Right renal pelvis (tissue), 4 donors: ENCODE measurements at places on chromosomes 3 and 15.

DNA sequence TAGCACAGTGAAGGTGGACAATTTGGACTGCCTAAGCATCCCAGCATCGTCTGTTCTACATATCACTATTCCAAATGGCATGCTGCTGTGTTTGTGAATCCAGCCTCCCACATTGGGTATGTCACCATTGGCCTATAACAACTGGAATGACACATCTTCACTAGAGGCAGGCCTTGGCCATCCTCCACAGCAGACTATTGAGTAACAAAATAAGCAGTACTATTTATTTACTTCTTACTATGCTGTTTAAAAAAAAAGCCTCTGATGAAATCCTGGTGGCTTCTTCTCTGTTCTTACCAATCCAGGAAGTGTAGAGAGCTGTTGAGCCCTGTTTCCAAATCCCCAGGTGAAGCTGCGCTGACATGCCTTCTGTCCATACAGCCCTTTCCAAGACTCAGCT is 30.6 kb upstream of the CERS3 start:
- no peak for DNase-seq

DNA sequence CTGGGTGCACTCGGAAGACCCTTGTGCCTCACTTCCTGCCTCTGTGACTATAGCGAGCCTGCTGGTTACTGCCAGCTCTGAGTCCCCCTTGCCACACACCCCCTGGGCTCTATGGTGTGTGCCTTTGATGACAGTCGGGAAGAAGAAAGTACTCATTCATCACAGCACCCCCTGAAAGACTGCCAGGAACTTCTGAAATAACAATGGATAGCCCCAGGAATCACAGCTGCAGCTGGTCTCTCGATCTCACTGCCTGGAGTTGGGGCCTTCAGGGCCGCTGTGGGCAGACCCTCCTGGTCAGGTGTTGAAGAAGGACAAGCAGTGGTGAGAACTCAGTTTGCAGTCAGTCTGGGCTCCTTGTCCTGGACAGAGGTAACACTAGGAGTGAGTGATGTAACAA is 9.8 kb upstream of the RPP14 start:
- no peak for DNase-seq

- no peak for DNase-seq
Observed at GRCh38 chr3:901953-902778, 190.7 kb upstream of the CNTN6 start.

DNA sequence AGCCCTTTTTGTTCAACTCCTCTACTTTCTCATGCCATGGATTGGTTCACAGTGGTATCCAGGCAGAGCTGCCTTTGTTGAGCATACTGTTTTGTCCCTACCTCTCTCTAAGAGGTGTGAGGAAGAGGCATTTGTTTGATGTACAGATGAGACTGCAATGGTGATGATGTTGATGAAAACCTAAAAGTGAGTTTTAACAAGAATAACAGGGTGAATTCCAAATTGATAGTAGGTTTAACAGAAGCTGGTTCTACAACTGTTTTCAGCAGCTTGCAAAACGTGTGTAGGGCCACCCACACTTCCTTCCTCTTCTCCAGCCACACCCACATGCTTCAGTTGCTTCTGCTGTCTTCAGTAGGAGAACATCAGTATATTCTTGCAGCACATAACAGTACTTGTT is 10.2 kb downstream of the SNRK start:
- DNase-seq = no peak

DNA sequence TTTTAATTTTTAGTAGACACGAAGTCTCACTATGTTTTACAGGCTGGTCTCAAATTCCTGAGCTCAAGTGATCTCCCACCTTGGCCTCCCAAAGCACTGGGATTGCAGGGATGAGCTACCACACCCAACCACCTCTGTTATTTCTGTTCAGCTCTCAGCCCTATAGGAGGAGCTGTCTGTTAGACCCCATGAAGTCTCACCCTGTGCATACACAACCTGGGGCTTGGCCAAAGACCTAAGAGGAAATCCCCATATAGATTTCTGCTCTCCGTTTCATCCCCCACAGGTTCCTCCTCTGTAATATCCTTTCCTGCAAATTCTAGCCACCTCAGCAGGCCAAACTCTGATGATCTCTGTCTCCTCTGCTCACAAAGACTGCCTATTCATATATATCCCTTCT is 56.6 kb upstream of the CTDSPL2 start:
- DNase-seq = no peak

GRCh38 chr15:66646308-66646707 is 55.7 kb upstream of the SMAD6 start:
- no peak for DNase-seq

DNA sequence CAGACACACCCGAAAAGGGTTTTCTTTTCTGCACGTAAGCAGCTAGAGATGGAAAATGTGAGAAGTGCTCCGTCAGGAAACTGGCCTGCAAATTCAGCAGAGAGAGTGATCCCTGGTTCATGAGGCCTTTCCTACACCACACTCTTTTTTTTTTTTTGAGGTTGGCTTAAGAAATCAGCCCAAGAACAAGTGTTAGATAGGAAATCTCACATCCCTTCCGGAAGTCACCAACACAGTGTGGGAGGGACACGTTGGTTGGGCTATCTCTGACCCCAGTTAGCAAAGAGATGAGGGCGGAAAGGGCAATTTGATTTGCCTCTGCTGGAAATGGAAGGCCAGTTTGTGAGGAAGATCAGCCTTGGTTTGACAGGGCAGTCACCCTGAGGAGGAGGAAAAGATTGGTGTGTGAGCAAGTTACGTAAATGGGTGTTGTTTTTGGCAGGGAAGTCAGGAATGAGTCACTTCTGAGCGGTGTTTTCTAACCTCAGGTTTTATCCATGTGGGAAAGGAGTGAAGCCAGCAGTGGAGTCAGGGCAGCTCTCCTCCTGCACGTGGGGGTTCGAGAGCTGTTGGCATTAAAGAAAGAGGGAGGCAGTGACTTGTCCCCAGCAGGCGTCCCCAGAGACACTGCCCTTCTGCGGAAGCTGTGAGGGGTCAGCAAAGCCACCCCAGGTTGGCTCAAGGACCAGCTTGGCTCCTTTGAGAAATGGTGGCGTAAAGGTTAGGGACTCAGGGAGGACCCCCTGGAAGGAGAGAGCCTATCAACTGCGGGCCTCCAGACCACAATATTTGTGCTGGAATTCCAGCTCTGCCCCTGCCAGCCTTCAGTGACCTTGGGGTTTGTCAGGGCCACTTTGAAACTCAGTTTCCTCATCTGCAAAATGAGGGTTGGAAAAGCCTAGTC is 237.6 kb upstream of the BHLHE40 start:
- DNase-seq = no peak

DNA sequence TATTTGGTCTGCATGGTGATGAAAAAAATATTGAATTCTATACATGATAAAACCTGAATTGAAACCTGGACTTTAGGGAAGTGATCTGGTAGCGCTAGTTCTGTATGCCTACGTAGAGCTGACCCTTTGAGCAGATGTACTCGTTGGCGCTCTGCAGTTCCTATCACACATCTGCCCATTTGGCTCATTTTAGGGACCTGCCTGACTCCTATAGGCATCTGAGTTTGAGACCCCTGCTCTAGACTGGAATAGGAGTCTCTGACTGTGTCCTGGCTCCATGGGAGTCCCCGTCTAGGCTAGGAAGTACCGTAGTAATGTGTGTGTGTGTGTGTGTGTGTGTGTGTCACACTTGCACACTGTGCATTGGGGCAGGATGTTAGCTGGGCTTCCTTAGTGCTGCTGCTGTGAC is 21.2 kb downstream of the STARD5 start:
- DNase-seq = no peak

DNA sequence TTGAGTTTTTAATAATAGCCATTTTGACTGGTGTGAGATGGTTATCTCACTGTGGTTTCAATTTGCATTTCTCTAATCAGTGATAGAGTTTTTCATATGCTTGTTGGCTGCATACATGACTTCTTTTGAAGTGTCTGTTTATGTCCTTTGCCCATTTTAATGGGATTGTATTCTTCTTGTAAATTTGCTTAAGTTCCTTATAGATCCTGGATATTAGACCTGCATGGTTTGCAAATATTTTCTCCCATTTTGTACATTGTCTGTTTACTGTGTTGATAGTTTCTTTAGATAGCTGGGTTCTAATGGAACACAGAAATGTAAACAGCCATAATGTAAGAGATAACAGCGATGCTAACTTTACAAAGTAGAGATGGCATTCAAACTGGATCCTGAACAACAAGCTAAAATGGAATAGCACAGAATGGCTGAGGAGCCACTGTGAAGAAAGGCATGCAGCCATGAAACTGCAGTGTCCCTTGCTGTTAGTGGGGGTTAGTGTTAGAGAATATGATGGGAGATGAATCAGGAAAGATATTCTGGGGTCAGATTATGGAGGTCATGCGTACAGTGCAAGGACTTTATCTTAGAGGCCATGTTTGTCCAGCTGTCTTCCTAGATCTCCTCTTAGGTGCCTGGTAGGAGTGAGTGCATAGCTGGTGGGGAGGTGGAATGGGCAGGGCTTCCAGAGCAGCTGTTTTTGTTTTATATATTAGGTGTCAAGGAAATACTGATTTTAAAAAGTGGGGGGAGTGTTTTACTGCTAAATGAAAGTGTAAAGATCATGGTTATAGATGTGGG is 48.1 kb downstream of the BBS4 start:
- no peak for DNase-seq

GRCh38 chr3:65824166-65824565 is 214.6 kb downstream of the MAGI1 start:
- no peak for DNase-seq

DNA sequence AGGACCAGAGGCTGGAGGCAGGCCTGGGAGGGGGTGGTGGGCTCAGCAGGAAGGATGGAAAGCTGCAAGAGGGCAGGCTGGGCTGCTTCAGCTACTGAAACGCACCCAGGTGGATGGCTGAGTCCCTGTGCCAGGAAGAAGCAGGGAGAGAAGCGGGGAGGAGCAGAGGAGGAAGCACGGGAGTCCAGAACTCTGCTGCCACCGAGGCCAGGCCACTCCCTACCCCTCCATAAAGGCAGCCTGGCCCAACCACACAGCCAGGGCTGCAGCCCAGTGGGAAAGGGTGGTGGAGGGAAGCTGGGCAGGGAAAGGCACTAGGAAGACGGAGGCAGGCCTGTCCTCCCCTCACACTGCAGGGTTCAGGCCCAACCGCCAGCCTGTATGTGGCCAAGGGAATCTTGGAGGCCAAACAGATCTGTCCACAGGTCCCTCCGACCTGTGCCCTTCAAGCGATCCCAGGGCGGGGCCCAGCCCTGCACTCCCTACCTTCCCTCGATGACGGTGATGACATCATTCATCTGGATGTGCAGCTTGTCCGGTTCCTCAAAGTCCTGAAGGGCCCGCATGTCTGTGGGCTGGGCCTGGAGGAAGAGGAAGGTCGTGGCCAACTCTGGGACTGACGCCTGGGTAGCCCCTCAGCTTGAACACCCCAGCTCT is 30.5 kb downstream of the TNK2 start:
- no peak for DNase-seq

DNA sequence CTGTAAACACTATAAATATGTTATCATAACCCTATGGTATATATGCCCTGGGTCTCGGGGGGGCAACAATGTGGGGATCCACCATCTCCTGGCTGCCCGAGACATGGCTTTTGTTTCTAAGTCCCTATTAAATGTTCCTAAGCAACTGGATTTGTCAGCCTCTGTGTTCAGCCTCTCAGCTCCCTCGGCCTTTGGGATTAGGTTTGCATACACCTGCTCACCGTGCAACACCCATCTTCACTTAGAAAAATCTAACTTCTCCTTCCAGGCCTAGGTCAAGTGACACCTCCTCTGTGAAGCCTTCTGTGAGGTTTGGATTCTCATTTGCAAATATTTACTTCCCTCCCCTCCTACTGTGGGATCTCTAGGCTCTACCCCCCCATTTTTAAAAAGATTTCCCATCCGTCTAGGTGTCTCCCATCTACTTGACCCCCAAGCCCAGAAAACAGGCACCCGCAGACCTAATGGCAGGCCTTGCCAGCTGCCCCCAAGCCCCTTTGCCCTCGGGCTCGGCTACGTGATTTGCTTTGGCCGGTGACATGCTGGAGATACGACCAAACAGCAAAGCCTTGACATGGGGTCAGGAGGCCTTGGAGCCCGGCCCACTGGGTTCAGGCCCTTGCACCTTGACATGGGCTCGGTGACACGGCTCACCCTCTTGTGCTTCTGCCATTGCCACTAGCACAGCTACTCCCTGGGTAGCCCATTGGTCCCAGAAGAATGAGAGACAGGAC is 66.0 kb upstream of the BLM start:
- DNase-seq = no peak

DNA sequence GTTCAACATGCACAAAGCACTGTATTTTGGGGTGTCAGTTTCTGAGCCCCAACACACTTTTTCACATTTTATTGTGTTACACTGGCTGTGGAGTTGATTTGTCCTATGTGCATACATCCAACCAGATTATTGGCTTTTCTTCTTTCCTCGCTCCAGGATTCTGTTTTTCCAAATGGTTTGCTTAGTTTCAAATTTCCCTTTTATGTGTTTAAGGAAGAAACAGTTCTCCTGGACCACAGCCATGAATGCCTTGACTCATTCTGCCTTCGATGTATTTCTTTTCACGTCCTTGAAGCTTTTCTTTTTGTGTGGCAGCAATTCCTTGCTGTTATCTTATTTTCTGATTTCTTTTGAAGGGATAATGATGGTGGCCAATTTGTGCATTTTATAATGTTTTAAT is 53.8 kb downstream of the CACNA2D3 start:
- no peak for DNase-seq

DNA sequence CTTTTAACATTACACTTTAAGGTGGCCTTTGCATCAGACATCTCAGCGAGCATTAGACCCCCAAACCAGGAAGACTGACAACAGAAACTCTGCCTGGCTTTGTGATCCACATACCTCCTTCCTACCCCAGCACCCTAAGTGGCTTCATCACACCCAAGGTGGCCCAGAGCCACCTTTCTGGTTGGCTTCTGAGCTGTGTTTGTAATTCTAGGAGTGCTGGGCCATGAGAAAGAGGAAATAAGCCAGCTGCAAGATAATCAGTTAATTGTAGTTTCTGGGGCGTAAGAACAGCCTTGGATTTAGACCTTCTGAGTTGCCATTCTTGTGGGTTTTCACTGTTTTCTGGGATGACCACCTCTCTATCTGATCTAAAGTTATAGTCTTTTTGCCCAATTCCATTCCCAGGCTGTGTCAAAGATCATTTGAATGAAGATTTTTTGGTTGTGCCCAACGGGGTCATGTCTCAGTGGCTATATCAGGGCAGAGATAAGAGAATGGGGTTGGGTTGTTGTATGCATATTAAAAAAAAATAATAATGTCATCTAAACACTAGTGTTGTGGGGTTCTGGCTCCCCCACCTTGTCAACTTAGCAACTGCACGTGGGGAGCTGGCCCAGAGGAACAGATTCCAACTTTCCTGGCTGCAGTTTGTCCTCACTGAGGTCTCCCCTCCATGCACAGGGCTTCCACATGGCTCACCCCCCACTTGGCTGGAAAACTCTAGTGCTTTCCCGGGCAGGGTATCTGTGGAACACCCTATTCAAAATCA is 234.8 kb upstream of the WNT5A start:
- DNase-seq = no peak

DNA sequence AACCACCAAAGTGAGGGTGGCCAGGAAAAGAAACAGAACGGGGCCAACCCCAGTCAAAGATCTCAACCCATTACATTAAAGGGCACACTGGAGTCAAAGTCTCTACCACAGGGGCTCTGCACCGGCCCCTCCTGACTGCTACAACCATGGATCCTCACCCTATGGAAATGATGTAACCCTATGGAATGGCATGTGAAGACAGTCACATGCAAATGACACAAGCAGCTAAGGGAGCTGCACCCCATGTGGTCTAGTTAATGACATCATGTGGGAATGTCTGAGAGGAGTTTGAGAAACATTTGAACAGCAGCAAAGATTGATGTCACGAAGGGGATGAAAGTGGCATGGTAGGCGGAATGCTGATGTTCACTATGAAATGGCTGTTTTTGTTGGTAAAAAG is 298.2 kb upstream of the SLCO3A1 start:
- DNase-seq = no peak
